Calu3 (cell line): ENCODE measurements at places on chromosomes 1 and 21. TPM values are rescaled to one million over a fixed set of nuclear protein-coding genes. Genes with fewer than 3 reads are reported as not detected.

DNA sequence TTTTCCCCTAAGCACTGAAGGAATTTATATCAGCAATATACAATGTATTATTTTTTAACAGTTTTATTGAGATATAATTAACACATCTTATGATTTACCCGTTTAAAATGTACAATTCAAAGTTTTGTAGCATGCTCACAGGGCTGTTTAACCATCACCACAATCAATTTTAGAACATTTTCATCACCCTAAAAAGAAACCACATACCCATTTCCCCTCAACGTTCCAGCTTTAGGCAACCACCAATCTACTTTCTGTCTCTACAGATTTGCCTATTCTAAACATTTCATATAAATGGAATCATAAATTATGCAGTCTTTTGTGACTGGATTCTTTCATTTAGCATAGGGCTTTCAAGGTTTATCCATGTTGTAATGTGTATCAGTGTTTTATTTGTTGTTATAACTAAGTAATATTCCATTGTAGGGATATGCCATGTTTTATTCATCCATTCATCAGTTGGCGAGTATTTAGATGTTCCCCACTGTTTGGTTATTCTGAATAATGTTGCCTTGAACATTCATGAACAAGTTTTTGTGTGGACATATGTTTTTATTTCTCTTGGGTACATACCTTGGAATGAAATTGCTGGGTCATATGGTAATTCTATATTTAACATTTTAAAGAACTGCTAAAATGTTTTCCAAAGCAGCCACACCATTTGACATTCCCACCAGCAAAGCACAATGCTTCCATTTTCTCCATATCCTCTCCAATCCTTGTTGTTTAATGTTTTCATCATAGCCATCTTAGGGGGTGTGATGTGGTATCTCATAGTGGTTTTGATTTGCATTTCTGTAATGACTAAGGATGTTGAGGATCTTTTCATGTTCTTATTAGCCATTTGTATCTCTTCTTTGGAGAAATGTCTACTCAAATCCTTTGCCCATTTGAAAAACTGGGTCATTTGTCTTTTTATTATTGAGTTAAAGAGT is 188.5 kb downstream of the TM2D1 start:
- H3K36me3 ChIP-seq: no peaks in the 10 kb centered on the region
- no peak overlapping the region for H3K27ac ChIP-seq
- H3K4me3 ChIP-seq: no peak overlapping the region
- H3K4me1 ChIP-seq: no peaks in the 10 kb centered on the region

The HRNR gene
- total RNA-seq: not detected in 2 replicates

- no peaks in the 10 kb centered on the region for H3K36me3 ChIP-seq
- H3K27me3 ChIP-seq: peaks cover 35% of the 10 kb centered on the region
- DNase-seq: no peak
- no peak overlapping the region for H3K27ac ChIP-seq
- peak overlapping the region; percentile 58 for H3K4me3 ChIP-seq
Observed at GRCh38 chr1:203649551-203649998, 22.9 kb downstream of the ATP2B4 start.

- peaks cover 13% of the 10 kb centered on the region for H3K36me3 ChIP-seq
- H3K27ac ChIP-seq: no peak overlapping the region
- H3K4me1 ChIP-seq: peaks cover 25% of the 10 kb centered on the region
- no peak overlapping the region for H3K4me3 ChIP-seq
- DNase-seq: peak; percentile 88
- no peaks in the 10 kb centered on the region for H3K27me3 ChIP-seq
Observed at GRCh38 chr1:201709564-201710295, 119.2 kb upstream of the IPO9 start.

DNA sequence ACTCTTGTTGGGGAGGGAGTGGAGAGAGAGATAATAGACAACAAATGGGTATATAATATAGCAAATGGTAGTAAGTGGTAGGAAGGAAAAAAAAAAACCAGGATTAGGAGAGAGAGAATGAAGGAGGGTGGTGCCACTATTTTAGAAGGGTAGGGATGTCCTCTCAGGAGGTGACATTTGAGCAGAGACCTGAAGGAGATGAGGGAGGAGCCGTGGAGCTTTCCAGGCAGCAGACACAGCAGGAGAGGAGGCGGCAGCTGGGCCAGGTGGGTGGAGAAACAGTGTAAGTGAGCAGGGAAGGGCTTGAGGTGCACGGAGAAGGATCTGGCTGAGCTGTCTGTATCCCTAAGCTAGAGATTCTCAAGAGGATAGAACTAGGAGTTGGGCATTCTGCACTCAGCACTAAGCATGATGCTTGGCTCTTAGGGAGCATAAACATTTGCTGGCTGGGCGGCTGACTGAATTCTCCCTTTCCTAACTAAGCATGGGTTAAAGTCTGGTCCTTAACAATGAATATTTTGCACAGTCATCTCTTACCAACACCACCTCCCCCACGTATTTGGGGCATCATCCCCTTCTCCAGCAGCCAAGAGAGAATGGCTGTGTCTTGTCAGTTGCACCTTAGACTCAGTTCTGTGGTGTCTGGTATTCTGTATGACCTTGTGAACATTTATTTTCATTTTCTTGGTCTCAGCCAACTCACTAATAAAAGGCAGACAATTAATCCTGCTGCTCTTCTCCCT is 27.6 kb upstream of the SARS1 start:
- peaks cover 8% of the 10 kb centered on the region for H3K4me1 ChIP-seq
- no peaks in the 10 kb centered on the region for H3K36me3 ChIP-seq
- H3K27ac ChIP-seq: no peak overlapping the region

- H3K27ac ChIP-seq: no peak overlapping the region
- H3K4me1 ChIP-seq: no peaks in the 10 kb centered on the region
- H3K36me3 ChIP-seq: no peaks in the 10 kb centered on the region
Observed at GRCh38 chr1:218079347-218079746, 205.7 kb upstream of the RRP15 start.

- H3K27me3 ChIP-seq: no peaks in the 10 kb centered on the region
- no peak overlapping the region for H3K27ac ChIP-seq
- no peaks in the 10 kb centered on the region for H3K36me3 ChIP-seq
- no peak for DNase-seq
- no peak overlapping the region for H3K4me3 ChIP-seq
Observed at GRCh38 chr1:230816018-230816417, 52.3 kb downstream of the C1orf198 start.

DNA sequence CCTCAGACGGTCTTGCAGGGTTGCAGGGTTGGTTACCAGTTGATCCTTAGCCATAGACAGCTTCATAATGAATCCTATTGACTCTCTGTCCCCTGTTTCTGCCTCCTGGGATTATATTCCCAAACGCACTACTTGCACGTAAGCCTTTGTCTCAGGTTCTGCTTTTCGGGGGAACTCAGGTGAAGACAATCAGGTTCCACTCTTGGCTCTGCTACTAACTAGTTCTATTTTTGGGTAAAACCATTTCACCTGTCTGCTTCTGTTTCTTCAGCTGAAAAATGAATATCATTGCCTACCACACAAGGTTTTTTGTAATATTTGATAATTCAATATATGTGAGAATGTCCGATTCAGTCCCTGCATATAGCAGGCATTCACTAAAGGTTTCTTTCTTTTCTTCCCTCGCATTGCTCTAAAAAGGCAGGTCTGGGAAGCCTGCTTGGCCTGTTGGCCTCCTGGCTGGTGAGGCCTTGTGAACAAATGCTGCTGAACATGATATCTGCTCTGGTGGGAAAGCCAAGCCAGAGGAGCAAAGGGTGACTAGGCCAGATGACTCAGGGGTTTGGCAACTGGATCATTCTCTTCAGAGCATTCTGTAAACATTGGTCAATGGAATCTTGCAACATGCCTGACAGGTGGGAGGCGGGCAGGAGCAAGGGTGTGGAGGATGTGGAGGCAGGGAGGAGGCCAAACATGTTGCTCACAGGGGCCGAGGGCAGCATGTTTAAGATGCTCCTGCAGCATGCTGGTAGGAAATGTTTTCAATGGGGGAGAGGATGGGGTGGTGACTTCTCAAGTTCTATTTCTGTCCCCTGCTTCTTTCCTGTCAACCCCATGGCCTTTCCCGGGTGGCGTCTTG is 23.8 kb downstream of the IER5 start:
- peaks cover 11% of the 10 kb centered on the region for H3K36me3 ChIP-seq
- no peaks in the 10 kb centered on the region for H3K27me3 ChIP-seq
- H3K4me3 ChIP-seq: peak overlapping the region; percentile 9
- H3K27ac ChIP-seq: peak overlapping the region; percentile 81
- peaks cover 67% of the 10 kb centered on the region for H3K4me1 ChIP-seq
- peak; percentile 93 for DNase-seq

The C1QA gene
- not detected in 2 replicates for total RNA-seq

The ADCY10 gene
- 0.31 and 0.91 TPM in 2 replicates for total RNA-seq

DNA sequence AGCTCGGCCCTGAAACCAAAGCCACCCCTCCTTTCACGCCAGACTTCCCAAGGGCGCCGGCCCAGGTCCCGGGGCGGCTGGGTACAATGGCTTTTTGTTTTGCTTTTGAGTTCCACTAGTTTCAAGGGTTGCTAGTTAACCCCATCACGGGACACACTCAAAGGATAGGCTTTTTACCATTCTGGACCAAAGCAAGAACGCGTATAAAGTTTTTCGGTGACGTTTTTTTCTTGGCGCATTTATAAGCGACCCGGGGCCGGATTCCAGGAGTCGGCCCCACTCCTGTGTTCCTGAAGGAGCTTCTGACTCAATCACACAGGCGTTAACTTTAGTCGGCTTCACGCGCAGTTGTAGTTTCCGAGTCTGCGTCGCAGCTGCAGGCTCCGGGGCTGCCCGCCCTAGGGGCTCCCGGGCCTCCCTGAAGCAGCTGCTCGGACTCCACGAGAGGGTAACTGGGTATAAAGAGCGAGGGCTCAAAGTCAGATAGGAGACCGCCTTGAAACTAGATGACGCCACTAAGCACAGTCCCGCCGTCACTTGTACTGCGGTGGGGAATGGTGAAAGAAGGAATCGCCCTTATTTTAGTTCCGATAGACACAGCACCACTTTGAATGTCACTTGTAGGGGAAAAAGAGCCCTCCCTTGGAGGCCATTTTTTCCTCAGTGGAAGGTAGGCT is 707 bp upstream of the KLHL21 start:
- no peak for DNase-seq
- H3K4me3 ChIP-seq: peak overlapping the region; percentile 87
- no peaks in the 10 kb centered on the region for H3K4me1 ChIP-seq
- H3K27ac ChIP-seq: peak overlapping the region; percentile 68
- no peaks in the 10 kb centered on the region for H3K27me3 ChIP-seq

- H3K27me3 ChIP-seq: no peaks in the 10 kb centered on the region
- H3K4me1 ChIP-seq: no peaks in the 10 kb centered on the region
- no peak overlapping the region for H3K4me3 ChIP-seq
- DNase-seq: no peak
- no peaks in the 10 kb centered on the region for H3K36me3 ChIP-seq
Observed at GRCh38 chr1:172761581-172762486, 102.9 kb downstream of the FASLG start.

The LRRC8B gene
- total RNA-seq: 42.5 and 42.9 TPM in 2 replicates

The KRTAP12-4 gene
- total RNA-seq: not detected in 2 replicates
